Hippocampal formation (tissue), 2 donors: ENCODE measurements at places on chromosomes 7 and 10.

GRCh38 chr7:100649826-100650565 is 6.3 kb downstream of the ACTL6B start:
- no peak for DNase-seq

- no peak for DNase-seq
Observed at GRCh38 chr10:130242513-130242912, 106.3 kb downstream of the GLRX3 start.

- no peak for DNase-seq
Observed at GRCh38 chr10:16847644-16848043, 30.4 kb upstream of the RSU1 start.

DNA sequence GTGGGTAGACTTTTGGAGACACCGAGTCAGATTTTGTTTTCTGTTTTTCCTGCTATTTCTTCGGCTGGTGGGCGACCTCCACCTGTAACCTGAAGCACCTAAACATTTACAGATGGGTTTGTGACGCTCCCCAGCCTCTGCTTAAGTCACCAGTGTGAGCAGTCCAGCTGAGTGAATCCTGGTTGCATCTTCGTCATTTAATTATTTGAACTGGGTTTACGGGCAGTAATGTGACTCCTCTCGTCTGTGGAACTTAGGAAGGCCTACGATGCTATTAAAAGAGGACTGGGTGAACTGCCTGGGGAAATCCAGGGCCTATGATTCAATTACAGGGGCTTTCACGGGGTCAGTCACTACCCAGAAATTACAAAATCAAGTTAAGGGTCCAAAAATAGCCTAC is 52.5 kb downstream of the WNT2 start:
- DNase-seq = no peak

DNA sequence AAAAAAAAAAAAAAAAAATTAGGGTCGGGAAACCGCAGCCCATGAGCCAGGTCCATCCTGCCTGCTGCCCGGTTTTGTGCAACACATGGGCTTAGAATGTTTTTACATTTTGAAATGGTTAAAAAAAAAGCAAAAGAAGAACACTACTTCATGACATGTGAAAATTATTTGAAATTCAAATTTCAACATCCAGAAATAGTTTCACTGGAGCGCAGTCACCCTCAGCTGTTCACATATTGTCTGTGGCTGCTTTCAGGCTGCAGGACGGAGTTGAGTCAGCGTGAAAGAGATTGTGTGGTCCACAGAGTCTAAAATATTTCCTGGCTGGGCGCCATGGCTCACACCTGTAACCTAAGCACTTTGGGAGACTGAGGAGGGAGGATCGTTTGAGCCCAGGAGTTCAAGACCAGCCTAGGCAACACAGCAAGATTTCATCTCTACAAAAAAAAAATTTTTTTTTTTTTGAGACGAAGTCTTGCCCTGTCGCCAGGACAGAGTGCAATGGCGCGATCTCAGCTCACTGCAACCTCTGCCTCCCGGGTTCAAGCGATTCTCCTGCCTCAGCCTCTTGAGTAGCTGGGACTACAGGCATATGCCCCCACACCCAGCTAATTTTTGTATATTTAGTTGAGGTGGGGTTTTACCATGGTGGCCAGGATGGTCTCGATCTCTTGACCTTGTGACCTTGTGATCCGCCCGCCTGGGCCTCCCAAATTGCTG is 63.9 kb upstream of the ECHDC3 start:
- DNase-seq = no peak

GRCh38 chr10:46175831-46176230 is 111.0 kb upstream of the ANTXRL start:
- no peak for DNase-seq

DNA sequence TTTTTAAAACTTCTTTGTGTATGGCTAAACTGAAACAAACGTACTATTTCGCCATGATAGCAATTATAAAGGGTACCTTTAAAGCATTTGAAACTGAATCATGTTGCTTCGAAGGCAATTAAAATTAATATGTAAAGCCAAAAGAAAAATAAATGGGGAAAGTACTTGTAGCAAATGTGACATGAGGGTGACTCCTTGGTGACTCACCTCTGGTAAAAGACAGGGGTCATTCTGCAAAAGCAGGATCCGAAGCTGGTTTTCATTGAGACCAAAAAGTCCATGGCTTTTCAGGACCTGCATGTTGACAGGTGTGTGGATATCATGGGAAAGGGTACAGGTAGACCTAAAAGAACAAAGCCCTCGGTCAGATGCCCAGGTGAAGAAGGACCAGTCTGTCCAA is 1.5 kb downstream of the ZC3HAV1L start:
- DNase-seq = no peak

DNA sequence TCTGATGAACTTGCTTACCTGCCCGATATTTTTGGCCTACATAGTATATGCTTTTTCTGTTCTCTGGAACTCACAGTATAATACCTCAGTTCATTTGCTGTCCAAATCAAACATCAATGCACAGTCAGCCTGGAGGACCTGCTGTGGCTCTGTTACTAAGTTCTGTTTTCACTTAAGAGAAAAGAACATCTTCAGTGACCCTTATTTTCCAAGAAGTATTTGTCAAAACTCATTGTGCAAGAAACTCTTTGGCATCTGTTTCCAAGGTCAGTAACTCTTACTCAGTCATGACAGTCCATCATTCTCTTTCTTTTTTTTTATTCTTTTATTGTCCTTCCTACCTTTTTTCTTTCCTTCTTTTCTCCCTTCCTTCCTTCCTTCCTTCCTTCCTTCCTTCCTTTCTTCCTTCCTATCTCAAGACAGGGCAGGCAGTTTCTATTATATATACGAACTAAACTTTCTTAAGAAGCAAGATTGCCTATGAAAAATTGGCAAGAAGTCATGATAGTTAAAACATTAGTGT is 37.8 kb upstream of the SEM1 start:
- no peak for DNase-seq

- DNase-seq = no peak
Observed at GRCh38 chr7:39700165-39700564, 76.8 kb downstream of the RALA start.

GRCh38 chr10:124693396-124693795 is 50.8 kb downstream of the FAM53B start:
- no peak for DNase-seq

DNA sequence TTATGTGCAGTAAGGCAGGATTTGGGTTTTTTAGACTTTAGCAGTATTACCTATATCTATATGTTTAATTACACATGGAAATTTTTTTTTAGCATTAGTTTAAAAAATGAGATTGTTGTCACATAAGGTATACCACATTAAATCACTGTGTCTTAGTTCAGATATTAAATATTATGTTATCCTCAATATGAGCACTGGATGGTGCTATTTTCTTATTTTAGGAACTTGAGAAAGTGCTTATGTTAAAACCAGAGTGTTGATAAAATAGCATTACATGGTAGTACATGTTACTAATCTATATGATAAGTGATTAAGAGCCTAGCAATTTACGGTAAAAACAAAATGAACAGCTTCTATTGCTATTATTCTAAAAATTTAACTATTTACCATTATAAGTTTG is 28.8 kb downstream of the MIOS start:
- DNase-seq = no peak

- DNase-seq = no peak
Observed at GRCh38 chr10:132916421-132916841, 25.9 kb downstream of the CFAP46 start.
